Naive B cell (primary cell): ENCODE measurements at places on chromosomes 11 and 22. TPM values are rescaled to one million over a fixed set of nuclear protein-coding genes. Genes with fewer than 3 reads are reported as not detected.
A peak's percentile ranks its signal among the peaks of the same experiment; 100 is the strongest.

GRCh38 chr11:68266121-68266891 lies 5.5 kb downstream of the C11orf24 start:
- peaks cover 23% of the 10 kb centered on the region for H3K36me3 ChIP-seq
- H3K27me3 ChIP-seq: no peaks in the 10 kb centered on the region
- peak; percentile 66 for DNase-seq
- H3K4me1 ChIP-seq: peaks cover 86% of the 10 kb centered on the region
- H3K4me3 ChIP-seq: peak overlapping the region; percentile 89

GRCh38 chr11:133720951-133721350 lies 124.4 kb downstream of the SPATA19 start:
- H3K36me3 ChIP-seq: no peaks in the 10 kb centered on the region
- no peak for DNase-seq
- no peak overlapping the region for H3K27ac ChIP-seq
- no peaks in the 10 kb centered on the region for H3K4me1 ChIP-seq

Gene SLC22A25
- not detected for polyA plus RNA-seq

DNA sequence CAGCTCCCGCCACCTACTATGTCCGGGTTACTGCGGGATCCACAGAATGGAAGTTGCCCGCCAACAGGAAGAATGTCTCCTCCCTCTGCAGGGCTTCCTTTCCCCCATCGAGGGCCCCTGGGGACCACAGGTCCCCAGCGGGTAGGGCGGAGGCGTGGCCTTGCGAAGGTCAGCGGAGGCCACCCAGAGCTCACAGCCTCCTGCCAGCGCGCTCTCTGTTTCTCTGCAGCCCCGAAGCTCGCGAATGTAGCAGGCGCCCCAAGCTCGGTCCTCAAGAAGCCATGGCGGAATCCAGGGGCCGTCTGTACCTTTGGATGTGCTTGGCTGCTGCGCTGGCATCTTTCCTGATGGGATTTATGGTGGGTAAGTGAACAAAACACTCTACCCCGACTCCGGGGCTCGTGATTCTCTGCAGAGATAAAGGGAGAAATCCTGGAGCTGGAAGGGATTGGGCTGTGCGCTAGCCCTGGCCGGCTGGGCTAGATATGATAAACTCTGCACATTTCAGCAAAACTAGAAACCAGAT lies at the start of gene NAALAD2:
TSS of gene NAALAD2 (plus strand) at position 186 of the 526 bp plus-strand sequence. CDS start at position 282, 96 bp downstream.
- peaks cover 11% of the 10 kb centered on the region for H3K4me1 ChIP-seq
- H3K4me3 ChIP-seq: peak within 1 kb of the TSS; percentile 55
- peaks cover 9% of the 10 kb centered on the region for H3K36me3 ChIP-seq
- H3K27ac ChIP-seq: no peak within 1 kb of the TSS
- DNase-seq: no peak

Gene WNT7B
- not detected for polyA plus RNA-seq

- H3K4me1 ChIP-seq: no peaks in the 10 kb centered on the region
- peaks cover under 1% of the 10 kb centered on the region for H3K27me3 ChIP-seq
- H3K4me3 ChIP-seq: peak overlapping the region; percentile 50
- H3K27ac ChIP-seq: no peak overlapping the region
- no peaks in the 10 kb centered on the region for H3K36me3 ChIP-seq
These were observed 57.5 kb upstream of the VSTM5 start for GRCh38 chr11:93907901-93908300.
